Aorta (tissue), 5 donors: ENCODE measurements at places on chromosomes 3 and 15.
A peak's percentile ranks its signal among the peaks of the same experiment; 100 is the strongest.

- no peaks in the 10 kb centered on the region for H3K4me1 ChIP-seq
- no peaks in the 10 kb centered on the region for H3K36me3 ChIP-seq
- no peak overlapping the region for H3K4me3 ChIP-seq
- H3K27ac ChIP-seq: no peak overlapping the region
- H3K27me3 ChIP-seq: no peaks in the 10 kb centered on the region
Measured at GRCh38 chr3:194606941-194607340, 26.3 kb downstream of the TMEM44 start.

- no peak for DNase-seq
- no peak overlapping the region for H3K27ac ChIP-seq
- no peaks in the 10 kb centered on the region for H3K27me3 ChIP-seq
Measured at GRCh38 chr3:132418916-132419315, 1.6 kb downstream of the DNAJC13 start.

GRCh38 chr3:170977949-170978745 is 48.4 kb downstream of the SLC2A2 start:
- no peak overlapping the region for H3K27ac ChIP-seq
- H3K4me3 ChIP-seq: no peak overlapping the region
- no peaks in the 10 kb centered on the region for H3K36me3 ChIP-seq
- no peaks in the 10 kb centered on the region for H3K4me1 ChIP-seq
- no peak for DNase-seq
- H3K27me3 ChIP-seq: no peaks in the 10 kb centered on the region

DNA sequence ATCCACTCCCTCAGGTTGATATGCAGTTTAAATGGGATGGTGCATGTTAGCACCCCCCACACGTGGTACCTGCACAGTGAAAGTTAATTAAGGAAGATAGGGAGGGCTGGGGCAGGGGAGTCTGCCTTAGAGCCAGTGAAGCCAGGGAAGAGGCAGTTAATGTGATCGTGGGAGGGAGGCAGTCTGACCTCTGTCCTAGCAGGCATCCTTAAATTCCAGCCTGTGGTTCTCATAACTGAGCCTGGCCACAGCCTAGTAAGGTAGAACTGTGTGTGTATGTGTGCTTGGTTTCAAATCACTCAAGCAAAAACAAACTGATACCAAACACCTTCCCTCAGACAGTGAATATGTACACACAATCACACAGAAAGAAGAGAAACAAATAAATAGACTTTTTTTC is 319.1 kb upstream of the TLE3 start:
- DNase-seq: no peak
- no peak overlapping the region for H3K27ac ChIP-seq
- H3K4me1 ChIP-seq: no peaks in the 10 kb centered on the region
- H3K27me3 ChIP-seq: no peaks in the 10 kb centered on the region
- H3K36me3 ChIP-seq: no peaks in the 10 kb centered on the region

GRCh38 chr15:25705433-25706115 is 157.6 kb downstream of the ATP10A start:
- H3K36me3 ChIP-seq: no peaks in the 10 kb centered on the region
- H3K4me3 ChIP-seq: no peak overlapping the region
- H3K27ac ChIP-seq: no peak overlapping the region
- peak; percentile 57 for DNase-seq
- H3K27me3 ChIP-seq: no peaks in the 10 kb centered on the region

DNA sequence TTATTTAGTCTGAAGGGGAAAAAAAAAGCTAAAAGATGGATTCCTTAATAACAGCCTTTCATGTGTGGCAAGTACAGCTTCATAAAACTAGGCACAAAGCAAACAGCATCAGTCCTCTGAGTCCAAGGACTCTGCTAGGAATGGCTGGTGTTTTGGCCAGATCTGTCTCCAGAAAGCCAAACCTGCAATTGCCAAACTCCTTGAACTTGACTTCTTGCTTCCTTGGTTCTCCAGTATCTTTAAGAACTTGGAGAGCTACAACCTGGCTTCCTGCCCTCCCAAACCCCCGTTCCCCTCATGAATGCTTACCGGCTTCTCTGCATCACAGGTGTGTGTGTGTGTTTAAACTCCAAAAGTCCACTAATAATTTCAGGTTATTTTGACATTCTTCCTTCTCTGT is 1.6 kb upstream of the PLOD2 start:
- H3K27ac ChIP-seq: peak overlapping the region; percentile 50
- H3K36me3 ChIP-seq: no peaks in the 10 kb centered on the region
- H3K27me3 ChIP-seq: no peaks in the 10 kb centered on the region
- no peak overlapping the region for H3K4me3 ChIP-seq
- no peak for DNase-seq

DNA sequence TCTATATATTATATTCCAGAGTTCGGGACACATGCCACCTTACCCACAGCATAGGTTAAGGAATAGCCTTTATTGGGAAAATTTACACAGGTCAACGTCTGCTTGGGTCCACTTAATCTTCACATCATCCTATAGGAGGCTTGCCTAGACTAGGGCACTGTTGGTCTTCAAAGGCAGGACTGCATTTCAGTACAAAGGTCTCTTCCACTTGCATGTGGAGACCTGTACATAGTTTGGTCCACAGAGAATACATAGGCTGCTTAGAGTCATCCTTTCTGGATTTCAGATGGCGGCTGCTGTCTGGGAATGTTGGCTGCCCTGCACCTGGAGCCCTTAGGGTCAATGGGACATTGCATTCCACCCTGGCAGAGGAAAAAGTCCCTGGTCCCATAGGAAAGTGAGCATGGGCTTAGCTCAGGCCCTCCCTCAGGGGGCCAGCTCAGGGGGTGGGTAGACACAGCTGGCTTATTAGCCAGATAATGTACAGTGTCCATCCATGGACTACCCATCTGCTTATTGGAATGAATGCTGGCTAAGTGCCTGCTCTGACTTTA is 75.3 kb upstream of the TGFBR2 start:
- H3K36me3 ChIP-seq: no peaks in the 10 kb centered on the region
- H3K4me3 ChIP-seq: no peak overlapping the region
- no peak for DNase-seq
- H3K27me3 ChIP-seq: no peaks in the 10 kb centered on the region
- peaks cover 8% of the 10 kb centered on the region for H3K4me1 ChIP-seq
- H3K27ac ChIP-seq: no peak overlapping the region

DNA sequence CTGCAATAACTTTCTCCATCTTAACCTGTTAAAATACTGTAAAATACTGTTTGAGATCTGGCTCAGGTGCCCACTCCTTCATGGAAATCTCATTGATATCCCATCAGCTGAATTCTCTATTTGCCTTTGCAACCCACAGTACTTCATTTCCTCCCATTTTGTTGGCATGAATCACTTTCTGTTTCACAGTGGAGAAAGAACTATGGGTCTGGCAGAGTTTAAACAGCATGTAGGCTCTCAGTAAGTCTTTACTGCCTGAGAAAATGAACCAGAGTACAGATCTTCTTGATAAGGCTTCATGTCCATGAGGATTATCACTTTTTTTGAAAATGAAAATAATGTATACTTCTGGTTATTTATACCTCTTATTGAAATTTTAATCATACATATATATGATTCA is 245.9 kb downstream of the NAALADL2 start:
- DNase-seq: no peak
- no peaks in the 10 kb centered on the region for H3K36me3 ChIP-seq
- no peak overlapping the region for H3K27ac ChIP-seq
- H3K4me1 ChIP-seq: no peaks in the 10 kb centered on the region
- H3K4me3 ChIP-seq: no peak overlapping the region
- no peaks in the 10 kb centered on the region for H3K27me3 ChIP-seq

- no peak overlapping the region for H3K27ac ChIP-seq
- DNase-seq: no peak
- H3K27me3 ChIP-seq: no peaks in the 10 kb centered on the region
- H3K4me3 ChIP-seq: no peak overlapping the region
- H3K36me3 ChIP-seq: no peaks in the 10 kb centered on the region
Measured at GRCh38 chr3:152656214-152656971, 178.5 kb upstream of the P2RY1 start.

GRCh38 chr15:85671156-85671555 is 123.6 kb downstream of the KLHL25 start:
- H3K4me3 ChIP-seq: no peak overlapping the region
- H3K27ac ChIP-seq: peak overlapping the region; percentile 23
- no peak for DNase-seq
- H3K36me3 ChIP-seq: peaks cover 3% of the 10 kb centered on the region
- peaks cover 7% of the 10 kb centered on the region for H3K4me1 ChIP-seq

DNA sequence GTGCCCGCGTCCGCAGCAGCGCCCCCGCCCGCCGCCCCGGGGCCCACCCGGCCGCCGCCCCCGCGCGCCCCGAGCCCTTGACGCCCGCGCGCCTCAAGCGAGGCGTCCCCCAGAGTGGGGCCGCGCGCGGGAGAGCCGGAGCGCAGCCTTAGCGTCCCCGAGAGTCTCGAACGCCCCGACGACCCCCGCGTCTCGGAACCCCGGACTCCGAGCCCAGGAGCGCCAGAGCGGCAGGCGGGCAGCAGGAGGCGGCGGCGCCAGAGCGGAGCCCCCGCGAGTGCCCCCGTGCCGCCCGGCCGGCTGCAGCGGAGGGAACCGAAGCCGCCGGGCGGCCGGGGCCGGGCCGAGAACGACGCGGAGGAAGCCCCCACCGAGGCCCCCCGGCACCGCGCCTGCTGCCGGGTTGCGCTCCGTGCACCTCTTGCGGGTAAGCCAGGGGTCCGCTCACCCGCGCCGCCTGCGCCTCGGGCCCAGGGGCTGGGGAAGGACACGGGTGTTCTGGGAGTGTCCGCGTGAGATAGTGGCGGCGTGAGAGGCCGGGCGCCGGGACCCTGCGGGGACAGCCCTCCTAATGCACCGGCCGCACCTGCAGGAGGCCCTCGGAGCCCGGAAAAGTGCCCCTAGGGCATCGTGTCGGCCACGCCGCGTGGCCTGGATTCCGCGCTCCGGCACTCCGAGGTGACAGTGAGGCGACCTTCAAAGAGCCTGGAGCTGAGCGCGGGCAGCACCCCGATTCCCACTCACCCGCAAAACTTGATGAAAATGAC is 52.0 kb upstream of the ULK4 start:
- no peak overlapping the region for H3K27ac ChIP-seq

- H3K27ac ChIP-seq: no peak overlapping the region
- H3K27me3 ChIP-seq: no peaks in the 10 kb centered on the region
- H3K36me3 ChIP-seq: no peaks in the 10 kb centered on the region
- DNase-seq: no peak
Measured at GRCh38 chr15:45340429-45340828, 37.9 kb downstream of the GATM start.

DNA sequence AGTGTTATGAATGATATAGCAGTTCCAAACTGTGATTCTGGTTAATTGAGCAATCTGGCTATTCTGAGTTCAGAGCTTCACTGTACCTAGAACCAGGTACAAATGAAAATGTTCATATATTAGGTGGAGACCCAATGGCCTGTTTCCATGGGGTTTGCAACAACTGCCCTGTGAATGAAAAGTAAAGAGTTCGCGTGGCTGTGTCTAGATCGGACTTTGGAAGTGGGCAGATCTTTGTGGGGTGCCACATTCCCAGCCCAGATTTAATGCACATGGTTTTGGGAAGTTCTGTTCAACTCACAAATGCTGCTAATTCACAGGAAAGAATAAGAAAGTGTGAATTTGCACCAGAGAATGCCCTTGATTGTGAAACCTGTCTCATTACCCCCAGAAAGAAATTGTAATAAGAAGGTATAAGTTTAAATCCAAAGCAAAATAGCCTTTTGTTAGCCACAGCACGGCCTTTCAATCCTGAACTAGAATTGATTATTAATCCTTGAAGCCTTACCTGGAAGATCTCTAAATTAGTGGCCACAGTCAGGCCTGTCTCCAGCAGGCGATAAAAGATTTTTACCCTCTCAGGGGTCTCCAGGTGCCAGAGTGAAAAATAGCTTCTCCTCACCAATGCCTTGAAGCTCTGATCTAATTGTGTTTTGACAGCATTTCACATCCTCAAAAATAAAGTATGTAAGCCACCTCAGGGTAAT is 22.6 kb downstream of the WHAMM start:
- H3K4me1 ChIP-seq: no peaks in the 10 kb centered on the region
- no peaks in the 10 kb centered on the region for H3K27me3 ChIP-seq
- no peaks in the 10 kb centered on the region for H3K36me3 ChIP-seq
- no peak overlapping the region for H3K27ac ChIP-seq
- no peak overlapping the region for H3K4me3 ChIP-seq
- no peak for DNase-seq

DNA sequence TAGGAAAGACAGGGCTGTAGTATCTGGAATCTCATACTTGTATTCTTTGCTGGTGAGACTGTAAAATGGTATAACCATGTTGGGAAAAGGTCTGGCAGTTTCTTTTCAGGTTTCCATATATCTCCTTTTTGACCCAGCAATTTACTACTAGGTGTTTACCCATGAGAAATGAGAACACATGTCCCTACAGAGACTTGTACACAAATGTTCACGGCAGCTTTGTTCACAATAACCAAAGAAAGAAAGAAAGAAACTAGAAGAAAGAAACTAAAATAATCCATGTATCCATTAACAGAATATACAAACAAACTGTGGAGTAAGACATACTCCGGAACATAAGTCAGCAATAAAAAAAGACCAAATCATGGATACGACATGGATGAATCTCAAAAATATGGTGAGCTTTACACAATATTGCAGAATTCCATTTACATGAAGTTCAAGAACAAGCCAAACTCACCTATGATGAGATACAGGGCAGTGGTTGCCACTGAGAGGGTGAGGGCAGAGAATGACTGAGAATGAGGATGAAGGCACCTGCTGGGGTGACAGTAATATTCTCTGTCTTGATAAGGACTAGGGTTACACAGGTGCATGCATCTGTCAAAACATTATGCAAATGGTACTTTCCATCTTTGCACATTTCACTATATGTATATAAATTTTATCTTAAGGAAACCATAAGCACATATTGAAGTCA is 2.7 kb downstream of the RFTN1 start:
- peaks cover 4% of the 10 kb centered on the region for H3K4me1 ChIP-seq

DNA sequence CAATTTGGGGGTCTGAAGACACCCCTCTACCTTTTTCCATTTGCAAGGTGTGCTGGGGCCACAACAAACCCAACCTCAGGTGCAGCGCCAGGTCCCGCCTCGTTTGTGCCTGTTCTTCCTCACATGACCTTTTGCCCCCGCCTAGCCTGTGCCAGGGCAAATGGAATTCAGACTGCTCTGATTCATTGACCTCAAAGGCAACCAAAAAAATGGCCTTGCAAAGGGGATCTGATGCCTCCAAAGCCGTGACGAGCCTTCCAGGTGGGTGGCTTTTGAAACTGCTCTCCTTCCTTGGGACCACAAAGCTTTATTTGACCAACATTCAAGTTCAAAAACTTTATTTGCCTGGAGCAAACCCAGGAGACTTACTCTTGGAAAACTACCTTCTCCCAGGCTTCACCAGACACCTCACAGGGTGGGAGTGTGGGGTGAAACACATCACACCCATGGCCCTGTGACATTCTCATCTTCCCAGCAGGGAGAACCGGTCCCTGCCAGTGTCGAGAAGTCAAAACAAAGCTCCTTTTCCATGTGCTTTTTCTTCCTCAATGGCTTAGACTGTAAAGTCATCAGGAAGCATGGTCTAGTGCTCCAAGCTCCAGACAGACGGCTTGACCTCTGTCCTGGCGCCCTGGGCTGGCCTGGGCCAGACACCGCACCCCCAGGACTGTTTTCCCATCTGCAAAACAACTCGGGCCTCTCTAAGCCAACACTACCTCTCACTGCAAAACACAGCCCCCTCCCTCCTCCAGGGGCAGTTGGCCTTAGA is 103.9 kb upstream of the HES1 start:
- no peaks in the 10 kb centered on the region for H3K27me3 ChIP-seq
- H3K27ac ChIP-seq: no peak overlapping the region
- no peaks in the 10 kb centered on the region for H3K4me1 ChIP-seq
- no peak for DNase-seq
- H3K36me3 ChIP-seq: no peaks in the 10 kb centered on the region
